ENCODE measurements at places on chromosomes 6 and 20.

DNA sequence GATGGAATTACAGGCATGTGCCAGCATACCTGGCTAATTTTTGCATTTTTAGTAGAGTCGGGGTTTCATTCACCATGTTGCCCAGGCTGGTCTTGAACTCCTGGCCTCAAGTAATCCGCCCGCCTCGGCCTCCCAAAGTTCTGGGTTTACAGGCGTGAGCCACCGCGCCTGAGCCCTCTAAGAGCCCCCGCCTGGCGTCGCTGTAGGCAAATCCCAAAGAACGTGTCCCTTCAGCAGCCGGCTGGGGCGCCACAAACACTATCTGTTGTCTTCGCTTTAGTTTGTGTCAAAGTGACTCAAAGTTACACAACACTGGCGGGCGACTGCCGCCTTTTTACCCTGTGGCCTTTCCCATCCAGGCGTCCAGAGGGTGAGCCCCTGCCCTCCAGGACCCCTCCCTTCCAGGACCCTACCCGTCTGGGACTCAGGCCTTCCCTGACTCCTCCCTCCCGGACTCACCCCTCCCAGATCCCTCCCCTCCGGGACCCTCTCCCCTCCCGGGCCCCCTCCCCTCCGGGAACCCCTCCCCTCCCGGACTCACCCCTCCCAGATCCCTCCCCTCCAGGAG, 940 bp upstream of the ADRM1 start:
- peak; percentile 82 for DNase-seq

GRCh38 chr6:128241216-128241615, 279.2 kb downstream of the PTPRK start:
- DNase-seq = no peak

GRCh38 chr20:17449031-17449430, 82.1 kb downstream of the BFSP1 start:
- no peak for DNase-seq

GRCh38 chr20:38833154-38833856, 27.8 kb downstream of the PPP1R16B start:
- no peak for DNase-seq

- no peak for DNase-seq
Measured at GRCh38 chr6:159919011-159919511, 28.3 kb downstream of the MAS1 start.

- DNase-seq = no peak
Measured at GRCh38 chr20:54051068-54051467, 19.3 kb downstream of the BCAS1 start.

All from central memory CD8-positive, alpha-beta T cell (primary cell).